Stimulated activated CD4-positive, alpha-beta T cell treated with anti-CD3 and anti-CD28 coated beads, Interleukin-4, amount 100 ng/mL, for 4 hours (primary cell): ENCODE measurements at places on chromosomes 7 and 10.

GRCh38 chr7:44621034-44621749 lies 14.8 kb downstream of the OGDH start:
- DNase-seq, result no peak

- no peak for DNase-seq
These were observed 19.1 kb upstream of the KDM7A start for GRCh38 chr7:140195859-140196258.

DNA sequence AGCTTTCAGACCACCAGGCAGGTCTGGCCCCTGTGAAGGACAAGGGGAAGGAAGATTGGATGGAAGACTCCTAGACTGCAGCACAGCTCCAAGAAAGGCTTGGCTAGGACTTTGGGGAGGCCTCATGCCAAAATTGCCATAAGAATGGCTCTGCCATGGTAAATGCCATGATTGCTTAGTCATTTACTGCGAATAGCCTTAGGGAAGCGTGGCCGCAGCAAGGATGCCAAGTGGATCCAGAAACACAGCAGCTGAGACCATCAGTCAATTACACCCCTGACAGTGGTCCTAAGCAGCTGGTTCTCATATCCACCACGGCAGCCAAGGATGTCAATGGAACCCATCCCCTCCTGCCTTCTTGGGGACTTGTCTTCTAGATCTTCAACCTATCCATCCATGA lies 88.2 kb upstream of the AUTS2 start:
- DNase-seq, result no peak

DNA sequence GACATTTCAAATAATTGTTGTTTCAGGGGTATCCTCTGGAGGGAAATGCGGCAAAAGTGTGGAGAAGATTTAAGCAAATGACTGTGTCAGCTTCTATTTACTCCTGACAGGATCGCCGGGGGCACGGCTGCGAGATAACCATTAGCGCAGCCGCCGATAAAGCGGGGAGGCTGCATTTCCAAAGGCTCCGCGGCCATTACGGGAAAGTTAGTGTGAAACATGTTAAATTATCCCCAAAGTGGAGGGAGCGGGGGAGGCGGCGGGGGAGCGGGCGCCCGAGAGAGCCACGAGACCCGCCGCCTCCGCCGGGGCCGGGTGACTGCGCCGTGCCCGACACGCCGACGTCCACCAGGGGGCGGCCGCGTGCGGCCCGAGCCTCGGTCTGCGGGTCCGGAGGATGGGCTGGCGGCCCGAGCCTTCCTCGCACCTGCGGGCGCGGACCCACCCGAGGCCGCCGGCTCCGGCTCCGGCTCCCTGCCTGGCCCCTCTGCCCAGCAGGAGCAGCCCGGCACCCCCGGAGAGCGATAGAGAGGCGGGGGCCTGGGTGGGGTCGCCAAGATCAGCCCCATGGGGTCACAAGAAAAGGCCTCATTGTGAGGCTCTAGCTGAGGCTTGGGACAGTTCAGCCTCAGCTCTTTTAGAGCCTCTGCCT lies 74.4 kb upstream of the PAX2 start:
- peak; percentile 69 for DNase-seq

DNA sequence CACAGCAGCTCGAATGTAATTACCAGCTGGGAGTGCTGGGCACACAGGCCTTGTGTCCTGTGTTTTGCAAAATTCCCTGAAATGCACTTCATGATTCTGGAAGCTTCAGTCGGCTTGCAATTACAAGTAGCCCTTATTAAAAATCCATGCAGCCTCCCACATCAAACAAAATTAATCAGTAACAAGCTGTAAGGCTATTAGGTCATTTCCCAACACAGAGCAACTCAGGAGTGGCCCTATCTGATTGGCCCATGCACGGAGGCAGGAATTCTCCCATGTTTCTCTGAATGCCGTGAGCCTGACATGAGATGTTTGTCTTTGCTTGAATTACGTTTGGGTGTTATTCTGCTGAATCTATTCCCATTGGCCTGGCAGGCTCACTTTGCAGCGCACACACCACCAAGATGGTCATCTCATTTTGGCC lies 36.9 kb downstream of the FOXL3 start:
- no peak for DNase-seq

DNA sequence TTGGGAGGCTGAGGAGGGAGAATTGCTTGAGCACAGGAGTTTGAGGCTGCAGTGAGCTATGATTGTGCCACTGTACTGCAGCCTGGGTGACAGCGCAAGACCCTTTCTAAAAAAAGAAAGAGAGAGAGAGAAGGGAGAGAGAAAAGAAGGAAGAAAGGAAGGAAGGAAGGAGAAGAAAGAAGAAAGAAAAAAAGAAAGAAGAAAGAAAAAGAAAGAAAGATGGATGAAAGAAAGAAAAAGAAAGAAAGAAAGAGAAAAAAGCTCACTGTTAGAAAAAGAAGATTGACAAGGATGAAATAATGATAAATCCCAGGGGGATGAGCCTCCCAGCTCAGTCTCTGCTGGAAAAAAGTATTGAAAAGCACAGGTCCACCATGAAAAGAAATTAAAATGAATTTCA lies 22.8 kb upstream of the CARD11 start:
- DNase-seq, result no peak

DNA sequence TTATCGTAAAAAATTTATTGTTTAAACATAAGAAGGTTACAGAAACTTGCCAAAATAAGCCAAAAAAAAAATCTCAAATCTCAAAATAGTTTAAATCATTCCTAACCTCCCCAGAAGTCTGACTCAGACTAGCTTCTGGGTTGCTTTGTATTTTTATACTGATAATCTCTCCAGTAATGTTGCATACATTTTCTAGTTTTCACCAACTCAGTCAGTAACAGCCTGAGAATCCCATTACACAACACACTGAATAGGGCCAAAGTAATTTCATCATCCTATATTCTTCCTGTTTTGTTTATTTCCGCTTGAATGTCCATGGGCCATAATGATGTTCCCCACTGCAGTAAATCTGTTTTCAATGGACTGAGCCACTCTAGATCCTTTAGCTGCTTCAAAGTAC lies 478.5 kb downstream of the GPAM start:
- no peak for DNase-seq

- DNase-seq, result no peak
These were observed 118.9 kb downstream of the AKR1D1 start for GRCh38 chr7:138195151-138195571.

DNA sequence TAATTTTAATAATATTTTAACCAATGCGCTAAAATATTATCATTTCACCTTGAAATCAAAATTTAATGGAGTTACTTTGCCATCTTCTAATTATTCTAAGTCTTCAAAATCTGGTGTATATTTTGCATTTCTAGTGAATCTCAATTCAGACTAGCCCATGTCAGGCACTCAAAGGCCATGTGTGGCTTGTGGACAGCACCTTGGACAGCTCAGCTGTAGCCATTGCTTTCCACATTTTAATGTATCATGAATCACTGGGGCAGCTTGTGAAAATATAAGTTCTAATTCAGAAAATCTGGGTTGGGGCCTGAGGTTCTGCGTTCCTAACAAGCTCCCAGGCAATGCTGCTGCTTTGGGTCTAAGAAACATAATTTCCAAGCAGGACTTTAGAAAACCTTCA lies 57.2 kb downstream of the MGAM2 start:
- no peak for DNase-seq

DNA sequence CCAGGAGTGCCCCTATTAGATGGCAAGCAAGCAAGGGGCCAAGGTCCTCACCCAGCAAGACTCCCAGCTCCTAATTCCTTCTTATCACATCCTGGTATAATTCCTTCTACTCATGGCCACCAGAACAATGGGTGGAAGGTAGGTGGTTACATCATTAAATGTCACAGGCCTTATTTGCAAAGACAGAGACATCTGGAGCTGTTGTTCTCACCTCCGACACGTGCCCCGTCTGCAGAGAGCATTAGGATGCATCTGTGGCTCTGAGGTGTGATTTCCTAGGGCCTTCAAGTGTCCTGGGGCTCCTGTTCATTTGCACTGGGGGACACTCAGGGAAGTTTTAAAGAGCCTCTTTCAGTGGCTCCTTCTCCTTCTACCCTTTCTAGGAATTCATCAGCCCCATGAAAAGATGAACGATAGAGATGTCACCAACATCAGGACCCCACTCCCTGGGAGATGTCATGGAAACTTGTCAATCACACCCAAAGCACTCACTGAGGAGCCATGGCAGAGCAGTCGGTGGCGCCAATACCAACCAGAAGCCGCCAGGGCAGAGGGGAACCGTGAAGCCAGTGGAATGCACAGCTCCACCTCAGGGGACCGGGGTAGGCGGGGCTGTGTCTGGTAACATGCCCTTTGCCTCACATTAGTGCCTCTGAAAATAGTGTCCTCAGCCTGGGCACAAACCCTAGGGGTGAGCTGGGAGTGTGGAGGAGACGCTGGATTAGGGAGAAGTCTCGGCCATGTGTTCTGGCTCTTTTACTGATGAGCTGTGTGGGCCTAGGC lies 2.9 kb upstream of the ATP6V0E2 start:
- peak; percentile 25 for DNase-seq

- no peak for DNase-seq
These were observed 390.7 kb downstream of the DPP6 start for GRCh38 chr7:154442939-154443338.

- no peak for DNase-seq
These were observed 132.1 kb downstream of the MACC1 start for GRCh38 chr7:20085086-20085485.

- no peak for DNase-seq
These were observed 150.9 kb downstream of the MBL2 start for GRCh38 chr10:52621635-52622079.

- DNase-seq, result no peak
These were observed 16.2 kb upstream of the AGK start for GRCh38 chr7:141534757-141535737.

DNA sequence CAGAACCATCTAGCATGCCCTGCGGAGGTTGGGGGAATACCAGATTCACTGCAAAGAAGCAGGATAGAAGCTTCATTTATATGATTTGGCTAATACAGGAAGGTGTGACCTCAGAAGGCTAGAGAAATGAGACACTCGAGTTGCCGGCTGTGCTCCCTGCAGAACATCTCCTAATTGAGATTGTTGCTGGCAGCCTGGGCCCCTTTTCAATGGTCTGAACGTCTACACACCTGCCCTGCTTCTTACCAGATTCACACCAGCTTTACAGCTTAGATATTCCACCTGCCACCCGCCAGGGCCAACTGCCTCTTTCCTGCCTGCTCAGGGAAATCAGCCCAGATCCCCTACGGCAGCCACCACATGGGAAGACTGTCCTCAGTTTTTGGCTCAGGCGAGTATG lies 475.3 kb upstream of the AUTS2 start:
- DNase-seq, result no peak

- DNase-seq, result peak; percentile 31
These were observed 138.2 kb downstream of the SVIL start for GRCh38 chr10:29496341-29497162.

- DNase-seq, result no peak
These were observed 11.2 kb downstream of the MXI1 start for GRCh38 chr10:110218632-110219031.

GRCh38 chr10:71489077-71489476 lies 92.4 kb downstream of the CDH23 start:
- no peak for DNase-seq

- DNase-seq, result no peak
These were observed 131.5 kb downstream of the CCDC7 start for GRCh38 chr10:32577448-32577847.

GRCh38 chr10:48568546-48568945 lies 36.3 kb downstream of the ARHGAP22 start:
- DNase-seq, result no peak

DNA sequence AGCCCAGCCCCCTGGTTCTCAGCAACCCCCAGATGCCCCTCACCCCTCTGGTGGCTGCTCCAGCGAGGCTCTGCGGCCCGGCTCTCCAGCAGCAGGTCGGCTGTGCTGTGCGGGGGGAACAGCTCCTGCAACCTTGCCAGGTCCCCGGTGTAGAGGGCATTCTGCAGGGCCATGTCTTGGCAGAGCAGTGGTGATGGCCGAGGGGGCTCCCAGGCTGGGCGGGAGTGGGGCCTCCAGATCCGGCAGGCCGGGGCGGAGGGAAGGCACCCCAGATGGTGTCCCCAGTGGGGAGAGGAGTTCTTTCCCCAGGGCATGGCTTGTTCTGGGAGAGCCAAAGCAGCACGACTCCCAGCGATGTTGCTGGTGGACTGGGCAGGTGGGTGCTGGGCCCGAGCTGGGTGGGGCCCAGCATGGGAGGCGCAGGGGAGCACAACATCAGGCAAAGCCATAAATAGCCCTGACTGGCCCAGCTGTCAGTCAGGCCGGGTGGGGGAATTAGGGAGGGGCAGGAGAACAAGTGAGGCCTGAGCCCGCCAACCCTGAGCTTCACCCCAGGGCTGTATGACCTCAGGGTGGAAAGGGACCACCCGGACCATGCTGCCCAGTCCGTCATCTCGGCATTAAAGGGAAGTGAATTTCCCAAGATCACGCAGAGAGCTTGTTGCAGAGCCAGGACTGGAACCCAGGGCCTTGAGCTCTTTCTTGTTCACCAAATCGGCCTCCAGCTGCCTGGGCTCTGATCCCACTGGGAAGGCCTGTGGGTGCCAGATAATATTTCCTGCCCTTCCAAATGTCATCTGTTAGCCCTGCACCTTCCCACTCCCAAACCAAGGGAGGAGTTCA lies 580 bp upstream of the ASB10 start:
- DNase-seq, result no peak

GRCh38 chr7:41628901-41629300 lies 74.0 kb downstream of the INHBA start:
- DNase-seq, result no peak

- no peak for DNase-seq
These were observed 157.4 kb downstream of the NXPH1 start for GRCh38 chr7:8590791-8591190.

DNA sequence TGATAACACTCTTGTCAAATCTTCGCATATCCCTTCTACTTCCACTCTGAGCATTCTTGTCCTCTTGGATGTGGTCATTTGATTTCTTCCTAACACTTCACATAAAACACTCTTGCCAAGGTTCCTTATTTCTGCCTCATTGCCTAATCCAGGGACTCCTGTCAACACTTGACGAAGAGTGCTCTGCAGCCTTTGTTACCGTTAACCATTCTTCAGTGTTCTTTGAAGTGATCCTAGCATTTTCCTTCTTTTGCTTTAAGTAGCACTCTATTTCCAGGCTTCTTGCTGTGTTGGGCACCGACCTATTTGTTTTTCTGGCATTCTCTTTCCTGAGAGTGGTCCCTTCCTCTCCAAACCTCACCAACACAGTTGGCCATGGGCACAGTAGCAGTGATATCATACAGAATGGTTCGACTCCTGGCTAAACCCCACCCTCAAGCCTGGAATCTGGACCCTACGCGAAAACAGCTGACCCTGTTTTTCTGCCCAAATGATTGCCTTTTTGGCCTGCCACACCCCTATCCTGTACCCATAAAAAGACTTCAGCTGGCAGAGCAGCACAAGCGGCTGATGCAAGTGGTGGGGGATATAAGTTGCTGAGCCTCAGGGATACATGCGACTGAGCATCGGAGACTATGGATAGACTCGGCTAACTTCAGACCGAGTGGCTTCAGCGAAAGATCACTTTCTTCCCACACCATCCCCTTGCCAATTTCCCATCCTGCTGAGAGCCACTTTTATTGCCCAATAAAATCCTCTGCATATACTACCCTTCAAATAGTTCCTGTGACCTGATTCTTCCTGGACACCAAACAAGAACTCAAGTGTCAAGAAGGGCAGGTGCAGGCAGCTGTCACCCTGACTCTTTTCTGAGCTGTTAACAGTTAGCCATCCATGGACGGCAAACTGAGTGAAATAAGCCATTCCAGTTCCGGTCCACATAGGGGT lies 820.6 kb downstream of the CCSER2 start:
- no peak for DNase-seq

GRCh38 chr7:52507546-52508255 lies 527.7 kb upstream of the POM121L12 start:
- no peak for DNase-seq

GRCh38 chr10:101065481-101066145 lies 3.8 kb downstream of the KAZALD1 start:
- no peak for DNase-seq
